ENCODE measurements at places on chromosomes 5 and 9.
A peak's percentile ranks its signal among the peaks of the same experiment; 100 is the strongest.

- no peak for DNase-seq
Measured at GRCh38 chr5:59583810-59584562, 309.5 kb downstream of the PDE4D start.

DNA sequence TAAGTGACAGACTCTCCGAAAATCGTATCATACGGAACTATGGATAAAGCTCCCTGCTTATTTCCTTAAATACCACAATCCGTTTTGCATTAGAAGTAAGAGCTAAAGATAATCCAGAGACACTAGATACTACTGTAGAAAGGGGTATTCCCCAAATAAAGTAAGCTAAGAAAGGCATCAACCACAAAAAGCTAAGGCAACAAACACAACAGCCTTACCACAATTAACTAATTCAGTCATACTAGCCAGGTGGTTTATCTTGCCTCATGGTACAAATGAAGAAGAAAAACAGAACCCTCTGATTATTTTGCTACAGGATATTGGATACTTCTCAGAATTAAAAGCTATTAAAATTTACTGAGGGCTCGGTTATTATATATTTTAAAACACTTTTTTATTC lies 14.1 kb downstream of the ERP44 start:
- no peak for DNase-seq

GRCh38 chr5:19270153-19270552 lies 717.8 kb downstream of the CDH18 start:
- DNase-seq: no peak

DNA sequence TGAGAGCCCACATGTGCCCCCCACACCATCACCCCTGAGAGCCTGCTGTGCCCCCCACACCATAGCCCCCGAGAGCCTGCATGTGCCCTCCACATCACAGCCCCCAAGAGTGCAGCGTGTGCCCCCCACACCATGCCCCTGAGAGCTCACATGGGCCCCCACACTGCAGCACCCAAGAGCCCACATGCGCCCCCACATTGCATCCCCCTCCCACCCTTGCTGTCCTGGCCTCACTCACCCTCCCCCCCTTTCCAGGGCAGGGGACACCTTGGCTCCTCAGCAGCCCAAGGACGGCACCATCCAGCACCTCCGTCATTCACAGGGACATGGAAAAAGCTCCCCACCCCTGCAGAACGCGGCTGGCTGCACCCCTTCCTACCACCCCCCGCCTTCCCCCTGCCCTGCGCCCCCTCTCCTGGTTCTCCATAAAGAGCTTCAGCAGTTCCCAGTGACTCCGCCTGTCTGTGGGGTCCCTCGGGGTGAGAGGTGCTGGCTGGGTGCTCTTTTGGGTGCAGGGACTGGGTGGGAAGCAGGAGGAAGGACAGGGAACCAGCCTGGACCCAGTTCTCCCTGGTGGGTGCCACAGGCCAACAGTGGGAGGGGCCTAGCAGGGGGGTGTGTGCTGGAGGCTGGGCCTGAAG lies 5.0 kb downstream of the LCN1 start:
- DNase-seq: no peak

- DNase-seq: no peak
Measured at GRCh38 chr9:113934829-113935676, 58.9 kb downstream of the ZNF618 start.

DNA sequence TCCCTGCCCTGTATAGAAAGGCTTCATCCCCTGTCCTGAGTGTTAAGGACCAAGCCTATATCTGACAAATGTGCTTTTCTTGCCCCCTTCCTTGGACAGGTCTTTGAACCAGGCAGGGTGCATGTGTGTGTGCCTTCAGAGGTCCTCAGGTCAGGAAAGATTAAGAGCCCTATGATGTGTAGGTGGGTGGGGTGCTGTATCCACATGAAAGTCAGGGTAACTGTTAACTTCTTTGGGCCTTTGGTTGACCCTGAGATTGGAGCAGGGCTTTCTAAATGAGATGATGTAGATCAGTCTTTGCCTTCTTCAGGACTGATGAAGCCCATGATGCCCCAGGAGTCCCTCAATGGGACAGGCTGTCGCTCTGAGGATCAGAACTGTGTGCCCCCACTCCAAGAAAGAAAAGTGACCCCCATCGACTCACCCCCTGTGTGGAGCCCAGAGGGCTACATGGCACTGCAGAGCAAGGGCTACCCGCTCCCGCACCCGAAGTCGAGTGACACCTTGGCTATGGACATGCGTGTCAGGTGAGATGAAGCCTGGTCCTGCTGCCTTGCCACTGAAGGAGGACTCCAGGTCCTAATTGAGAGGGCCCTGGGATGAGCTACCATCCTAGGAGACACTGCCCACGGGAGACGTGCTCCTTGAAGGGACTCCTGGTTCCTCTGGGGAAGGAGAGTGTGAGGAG lies 29.4 kb upstream of the POMT1 start:
- no peak for DNase-seq

DNA sequence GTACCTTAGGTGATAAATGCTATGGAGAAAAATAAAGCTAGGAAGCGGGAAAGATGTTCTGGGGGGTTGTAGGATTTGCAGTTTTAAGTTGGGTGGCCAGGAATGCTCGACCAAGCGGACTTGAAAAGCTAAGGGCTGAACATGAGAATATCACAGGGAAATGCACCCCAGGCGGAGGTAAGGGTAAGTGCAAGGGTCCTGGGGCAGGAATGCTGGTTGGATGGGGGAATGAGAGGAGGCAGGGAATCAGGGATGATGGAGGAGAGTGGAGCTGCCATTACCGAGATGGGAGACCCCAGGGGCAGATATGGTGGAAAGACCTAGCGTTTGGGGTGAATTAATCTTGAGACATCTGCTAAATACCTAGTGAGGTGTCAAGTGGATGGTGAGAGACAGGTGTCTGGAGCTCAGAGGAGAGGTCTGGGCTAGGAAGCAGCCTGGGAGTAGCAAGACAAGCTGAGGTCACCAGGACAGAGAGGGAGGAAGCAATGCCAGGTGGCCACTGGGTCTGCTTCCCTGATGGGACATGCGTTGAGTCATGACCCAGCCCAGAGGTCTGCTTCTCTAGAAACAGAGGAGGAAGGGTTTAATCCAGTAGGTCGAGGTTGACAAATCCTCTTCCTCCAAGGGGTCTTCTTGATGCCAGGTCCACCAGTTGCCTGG lies 77.7 kb upstream of the ASS1 start:
- DNase-seq: no peak

DNA sequence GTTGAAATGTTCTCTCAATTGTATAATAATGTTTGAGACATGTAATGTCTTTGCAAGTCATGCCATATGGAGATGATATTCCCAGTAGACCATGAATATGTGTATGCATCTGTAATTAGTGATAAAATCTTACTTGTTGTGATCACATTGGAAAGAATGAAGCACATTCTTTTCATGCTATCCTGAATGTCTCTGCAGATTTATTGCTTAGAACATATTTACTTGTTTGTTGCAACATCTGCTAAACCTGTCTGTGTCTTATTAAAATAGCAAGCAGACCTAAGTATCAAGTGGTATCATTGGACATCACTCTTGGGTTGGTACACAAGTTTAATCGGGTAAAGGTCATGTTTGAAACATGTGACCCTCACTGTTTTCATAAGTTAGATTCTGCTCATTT lies 265.5 kb upstream of the CD180 start:
- peak; percentile 88 for DNase-seq

- no peak for DNase-seq
Measured at GRCh38 chr5:54829676-54830535, 155.5 kb downstream of the ESM1 start.

- peak; percentile 25 for DNase-seq
Measured at GRCh38 chr5:156134216-156134615, 192.7 kb upstream of the SGCD start.

- no peak for DNase-seq
Measured at GRCh38 chr5:152631221-152631620, 226.1 kb upstream of the NMUR2 start.

GRCh38 chr9:68775003-68775730 lies 70.1 kb downstream of the PIP5K1B start:
- peak; percentile 15 for DNase-seq

DNA sequence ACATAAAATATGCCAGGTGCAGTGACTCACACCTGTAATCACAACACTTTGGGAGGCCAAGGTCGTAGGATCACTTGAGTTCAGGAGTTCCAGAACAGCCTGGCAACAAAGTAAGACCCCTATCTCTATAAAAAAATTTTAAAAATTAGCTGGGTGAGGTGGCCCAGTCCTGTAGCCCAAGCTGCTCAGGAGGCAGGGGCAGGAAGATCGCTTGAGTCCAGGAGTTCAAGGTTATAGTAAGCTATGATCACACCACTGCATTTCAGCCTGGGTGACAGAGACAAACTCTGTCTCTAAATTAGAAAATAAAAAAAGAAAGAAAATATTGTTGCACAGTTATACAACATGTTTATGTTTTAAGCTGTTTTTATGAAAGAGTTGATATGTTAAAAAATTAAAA lies 6.8 kb downstream of the CENPK start:
- no peak for DNase-seq

DNA sequence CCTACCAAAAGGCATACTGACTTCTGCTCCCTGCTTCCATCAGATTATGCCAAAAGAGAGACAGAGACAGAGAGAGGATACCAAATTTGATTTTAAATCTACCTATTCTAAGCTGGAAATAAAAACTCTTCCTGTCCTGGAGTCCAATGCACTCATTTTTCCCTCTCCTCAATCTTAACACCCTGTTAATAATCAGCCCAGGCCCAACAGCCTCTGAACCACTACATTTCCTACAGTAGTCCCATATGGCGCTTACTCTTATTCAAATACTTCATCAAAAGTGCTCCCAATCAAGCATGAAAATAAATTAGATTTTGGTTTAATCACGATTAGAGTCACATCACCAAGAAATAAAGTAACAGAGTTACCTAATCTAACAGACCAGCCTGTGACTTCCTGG lies 152.3 kb downstream of the TSSK1B start:
- no peak for DNase-seq

GRCh38 chr9:129282272-129282671 lies 104.2 kb upstream of the IER5L start:
- no peak for DNase-seq

- peak; percentile 57 for DNase-seq
Measured at GRCh38 chr9:134378901-134379338, 52.7 kb downstream of the RXRA start.

DNA sequence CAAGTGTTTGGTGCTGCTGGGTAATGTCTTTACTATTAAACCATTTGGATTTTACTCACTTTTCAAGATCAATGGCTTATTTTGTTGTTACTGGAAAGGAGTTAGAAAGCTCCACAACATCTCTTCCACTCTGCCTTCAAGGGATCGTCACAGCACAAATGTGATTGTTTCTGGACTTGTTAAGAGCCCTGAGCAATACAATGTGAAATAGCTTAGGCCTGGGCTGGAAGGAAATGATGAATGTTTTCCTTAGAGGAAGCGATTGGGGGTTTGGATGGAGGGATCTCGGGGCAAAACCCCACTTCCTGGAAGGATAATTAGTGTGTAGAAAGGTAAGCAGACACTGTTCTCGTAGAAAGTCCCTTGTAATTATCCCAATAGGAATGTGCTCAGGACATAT lies 59.3 kb upstream of the MYO10 start:
- no peak for DNase-seq

GRCh38 chr5:39164016-39164415 lies 55.3 kb downstream of the FYB1 start:
- no peak for DNase-seq

DNA sequence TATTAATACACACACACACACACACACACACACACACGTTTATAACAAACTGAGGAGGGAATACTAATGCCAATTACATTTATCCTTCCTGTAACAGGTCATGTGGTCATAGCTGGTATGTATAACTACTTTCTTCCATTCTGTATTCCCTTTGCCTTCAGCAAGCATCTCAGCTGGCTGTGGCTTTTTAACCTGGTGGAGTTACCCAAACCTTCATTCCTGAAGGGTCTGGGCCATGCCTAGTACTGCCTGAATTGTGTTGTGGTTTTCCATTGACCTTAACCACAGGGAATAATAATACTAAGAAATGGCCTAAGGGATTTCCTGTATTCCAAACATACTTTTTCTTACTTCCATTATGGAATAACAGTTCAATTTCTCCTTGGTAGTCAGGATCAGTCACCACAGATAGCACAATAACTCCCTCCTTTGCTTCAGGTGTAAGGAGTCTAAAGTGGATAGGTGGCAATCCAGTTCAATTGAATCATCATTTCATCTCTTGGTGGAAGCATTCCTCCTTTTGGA lies 222.2 kb upstream of the MEF2C start:
- DNase-seq: peak; percentile 28

GRCh38 chr9:70113403-70114022 lies 69.9 kb downstream of the MAMDC2 start:
- DNase-seq: peak; percentile 72

DNA sequence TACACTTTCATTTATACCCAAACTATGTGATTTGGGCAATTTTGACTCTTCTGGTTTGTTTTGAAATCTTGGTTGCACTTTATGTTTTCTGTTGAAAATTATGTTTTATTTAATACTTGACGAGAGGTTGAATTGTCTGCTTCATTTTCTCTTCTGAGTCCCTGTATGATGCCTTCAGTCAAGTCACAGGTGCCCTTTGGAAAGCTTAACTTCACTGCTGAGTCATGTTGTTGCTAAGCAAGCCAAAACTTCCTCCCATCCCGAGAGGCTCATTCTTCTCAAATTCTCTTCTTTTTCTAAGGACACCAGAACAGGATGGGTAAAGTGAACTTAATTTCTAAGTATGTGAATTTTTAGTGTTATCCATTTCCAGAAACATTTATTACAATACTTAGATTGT lies 455.3 kb upstream of the PTGER4 start:
- DNase-seq: peak; percentile 34

GRCh38 chr9:137099231-137099630 lies 12.4 kb downstream of the MAN1B1 start:
- DNase-seq: no peak

- no peak for DNase-seq
Measured at GRCh38 chr9:135365013-135365768, 114.4 kb upstream of the PPP1R26 start.

- DNase-seq: no peak
Measured at GRCh38 chr9:134968011-134968822, 50.5 kb upstream of the FCN1 start.

GRCh38 chr5:27130587-27130986 lies 92.2 kb upstream of the CDH9 start:
- peak; percentile 4 for DNase-seq

DNA sequence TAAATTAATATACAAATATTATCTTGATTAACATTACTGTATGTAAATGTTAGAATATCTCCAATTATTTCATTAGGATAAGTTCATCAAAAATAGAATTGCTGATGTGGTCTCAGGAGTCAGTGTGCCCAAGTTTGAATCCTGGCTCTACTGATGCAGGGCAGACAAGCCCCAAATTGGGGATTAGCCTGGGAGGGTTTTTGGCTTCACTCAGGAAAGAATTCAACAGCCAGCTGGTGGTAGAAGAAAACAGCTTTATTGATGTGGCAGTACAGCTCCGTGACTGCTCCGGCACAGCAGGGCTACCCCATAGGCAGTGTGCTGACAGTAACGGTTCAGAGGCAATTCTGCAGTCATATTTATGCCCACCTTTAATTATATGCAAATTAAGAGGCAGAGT lies 32.5 kb downstream of the COL27A1 start:
- DNase-seq: no peak

- peak; percentile 5 for DNase-seq
Measured at GRCh38 chr5:43396762-43397304, 15.4 kb downstream of the CCL28 start.
